Hair follicular keratinocyte (primary cell): ENCODE measurements at places on chromosomes 12 and 14. TPM values are rescaled to one million over a fixed set of nuclear protein-coding genes. Genes with fewer than 3 reads are reported as not detected.

FITM1 gene
- total RNA-seq, result not detected in 2 replicates

NINJ2 gene
- total RNA-seq, result not detected in 2 replicates

MAP1LC3B2 gene
- 0.19 and 0.70 TPM in 2 replicates for total RNA-seq

MEG3 gene
- 3.8 and 5.6 TPM in 2 replicates for total RNA-seq

ARHGAP9 gene
- not detected in 2 replicates for total RNA-seq

KLRC2 gene
- not detected in 2 replicates for total RNA-seq

NT5DC3 gene
- 6.9 and 7.4 TPM in 2 replicates for total RNA-seq

OAS2 gene
- total RNA-seq, result 2.7 and 3.5 TPM in 2 replicates

PCED1B gene
- total RNA-seq, result 10.9 and 11.0 TPM in 2 replicates

RPS26 gene
- 1,053 and 1,704 TPM in 2 replicates for total RNA-seq

ALG10 gene
- 5.3 and 7.2 TPM in 2 replicates for total RNA-seq

IFNG gene
- total RNA-seq, result not detected in 2 replicates

EIF2S3B gene
- total RNA-seq, result 4.6 and 7.0 TPM in 2 replicates

SPRING1 gene
- 25.9 and 27.6 TPM in 2 replicates for total RNA-seq

HIGD1C gene
- total RNA-seq, result not detected in 2 replicates

TBC1D30 gene
- 0.30 and 0.39 TPM in 2 replicates for total RNA-seq

C1RL gene
- total RNA-seq, result 19.4 and 29.4 TPM in 2 replicates

ENDOU gene
- total RNA-seq, result 0.04 TPM in 1 of 2 replicates, not detected in the other

ZFYVE21 gene
- total RNA-seq, result 67.7 and 97.8 TPM in 2 replicates

RALGAPA1 gene
- 12.9 and 14.9 TPM in 2 replicates for total RNA-seq

CLEC1B gene
- total RNA-seq, result not detected in 2 replicates

PPP4R4 gene
- total RNA-seq, result 12.5 and 17.3 TPM in 2 replicates

NUP37 gene
- 32.2 and 66.0 TPM in 2 replicates for total RNA-seq

RTL1 gene
- not detected in 2 replicates for total RNA-seq

PNN gene
- total RNA-seq, result 15.2 and 20.5 TPM in 2 replicates

USP44 gene
- total RNA-seq, result not detected in 2 replicates

DPPA3 gene
- not detected in 2 replicates for total RNA-seq

RAB15 gene
- 0.08 and 0.30 TPM in 2 replicates for total RNA-seq
